Right renal pelvis (tissue), 4 donors: ENCODE measurements at places on chromosomes 3 and 15. TPM values are rescaled to one million over a fixed set of nuclear protein-coding genes. Genes with fewer than 3 reads are reported as not detected.
A peak's percentile ranks its signal among the peaks of the same experiment; 100 is the strongest.

DNA sequence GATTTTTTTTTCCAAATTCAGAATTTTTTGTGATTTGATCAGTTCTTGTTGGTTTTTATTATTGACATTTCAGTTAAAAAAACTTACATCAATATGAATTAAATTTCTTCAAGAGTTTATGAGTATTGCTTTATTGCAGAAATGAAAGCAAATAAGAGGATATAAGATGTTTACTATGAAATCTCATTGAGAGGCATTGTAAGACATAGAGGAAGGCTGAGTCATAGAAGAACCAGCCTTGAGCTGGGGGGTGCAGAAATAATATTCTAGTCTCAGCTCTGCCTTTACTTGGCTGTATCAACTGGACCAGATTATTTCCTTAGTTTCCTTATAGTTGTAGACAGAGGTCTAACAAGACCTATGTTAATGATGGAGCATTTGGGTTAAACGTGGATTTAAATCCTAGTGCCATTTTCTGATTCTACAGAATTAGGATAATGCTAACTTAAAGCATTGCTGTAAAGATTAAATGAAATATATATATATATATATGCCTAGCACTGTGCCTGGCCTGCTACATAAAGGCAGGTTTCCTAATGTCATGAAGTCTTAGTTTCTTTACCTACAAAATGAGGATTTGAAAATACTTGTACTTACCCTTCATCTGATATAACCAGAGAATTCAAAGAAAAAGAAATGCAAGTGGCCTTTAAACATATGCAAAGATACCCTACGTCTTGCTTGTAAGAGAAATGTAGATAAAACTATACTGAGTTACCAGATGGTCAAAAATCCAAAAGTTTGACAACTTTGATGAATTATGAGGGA lies 7.3 kb downstream of the FAM98B start:
- DNase-seq, result no peak

DNA sequence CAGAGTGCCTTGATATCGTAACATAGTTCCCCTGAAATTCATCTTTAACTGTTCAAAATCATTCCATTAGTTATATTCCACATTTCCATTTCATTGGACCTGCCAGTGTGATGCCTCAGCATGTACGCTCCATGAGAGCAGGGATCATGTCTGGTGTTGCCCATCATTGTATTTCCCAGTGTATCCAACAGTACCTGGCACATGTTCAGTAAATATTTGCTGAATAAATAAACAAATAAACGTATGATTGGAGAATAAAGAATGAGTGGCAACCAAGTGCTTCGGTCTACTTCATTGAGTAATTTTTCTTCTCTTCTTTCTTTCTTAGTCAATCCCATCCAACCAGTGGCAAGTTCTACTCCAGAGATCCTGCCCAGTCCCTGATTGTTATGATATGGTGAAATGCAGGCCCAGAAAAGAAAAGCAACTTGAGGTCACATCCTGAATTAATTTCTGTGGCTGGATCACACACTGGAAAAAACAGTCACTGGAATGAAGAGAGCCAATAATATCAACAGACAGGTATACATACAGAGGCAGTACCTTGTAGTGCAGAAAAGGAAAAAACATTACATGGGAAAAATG lies 101.2 kb downstream of the PLCH1 start:
- DNase-seq, result no peak

DNA sequence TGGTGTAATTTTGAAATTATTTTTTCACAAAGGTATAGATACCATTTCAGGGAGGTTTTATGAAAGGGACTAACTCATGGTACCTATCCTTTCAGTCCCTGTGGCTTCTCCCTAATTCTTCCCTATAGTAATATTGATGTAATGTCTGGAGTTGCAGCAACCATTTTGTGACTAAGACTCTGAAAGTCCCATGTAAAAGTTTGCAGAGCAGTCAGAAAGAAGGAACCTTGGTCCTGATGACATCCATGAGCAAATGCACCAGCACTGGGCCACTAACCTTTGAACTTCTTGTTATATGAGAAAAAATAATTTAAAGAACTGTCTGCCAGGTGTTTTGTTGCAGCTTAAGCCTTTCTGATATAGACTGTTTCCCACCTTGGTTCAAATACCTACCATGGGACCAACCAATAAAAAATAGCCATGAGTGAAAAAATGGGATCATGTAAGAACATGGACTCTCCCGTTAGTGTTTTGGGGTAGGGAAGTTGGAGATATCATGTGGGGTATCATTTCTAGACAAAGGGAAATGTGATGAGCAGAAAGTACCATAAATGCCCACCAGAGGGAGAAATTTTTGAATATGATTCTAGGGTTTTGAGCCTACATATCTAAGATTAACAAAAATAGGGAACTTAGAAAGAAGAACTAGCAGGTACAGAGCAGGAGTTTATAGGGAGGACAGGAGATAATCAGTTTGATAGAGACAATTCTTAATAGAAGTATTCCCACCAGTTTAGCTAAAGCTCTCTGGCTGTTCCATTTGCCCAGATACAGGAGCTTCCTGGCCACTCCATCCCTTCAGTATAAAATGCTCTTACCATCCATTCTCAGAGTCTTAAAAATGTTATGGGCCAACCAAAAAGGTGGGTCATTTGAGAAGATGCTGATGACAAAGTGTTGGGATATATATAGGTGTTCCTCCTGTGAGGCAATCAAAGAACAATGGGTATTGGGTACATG lies 3.4 kb upstream of the CPOX start:
- DNase-seq, result no peak

Gene TTLL3
- polyA plus RNA-seq, result 46.9 TPM

- DNase-seq, result no peak
These were observed 10.5 kb downstream of the ANPEP start for GRCh38 chr15:89803941-89804800.

Gene ZNF148
- polyA plus RNA-seq, result 49.8 TPM

DNA sequence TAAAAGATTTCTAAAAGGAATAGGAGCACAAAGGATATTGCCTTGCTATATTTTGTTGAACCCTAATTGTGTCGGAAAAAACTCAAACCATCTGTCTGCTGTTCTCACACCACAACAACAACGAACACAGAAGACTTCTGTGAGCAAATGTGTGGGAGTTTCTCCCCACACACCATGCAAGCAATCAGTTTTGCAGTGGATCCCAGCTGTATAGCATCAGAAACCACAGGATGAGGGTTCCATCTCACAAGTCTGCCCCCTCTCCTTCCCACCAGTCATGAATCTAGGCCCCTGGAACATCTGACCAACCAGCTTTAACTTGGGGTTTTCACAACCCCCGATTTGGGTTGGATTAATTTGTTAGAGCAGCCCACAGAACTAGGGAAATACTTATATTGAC lies 91.3 kb upstream of the SLC4A7 start:
- DNase-seq, result no peak

Gene NR1D2
- polyA plus RNA-seq, result 35.8 TPM

DNA sequence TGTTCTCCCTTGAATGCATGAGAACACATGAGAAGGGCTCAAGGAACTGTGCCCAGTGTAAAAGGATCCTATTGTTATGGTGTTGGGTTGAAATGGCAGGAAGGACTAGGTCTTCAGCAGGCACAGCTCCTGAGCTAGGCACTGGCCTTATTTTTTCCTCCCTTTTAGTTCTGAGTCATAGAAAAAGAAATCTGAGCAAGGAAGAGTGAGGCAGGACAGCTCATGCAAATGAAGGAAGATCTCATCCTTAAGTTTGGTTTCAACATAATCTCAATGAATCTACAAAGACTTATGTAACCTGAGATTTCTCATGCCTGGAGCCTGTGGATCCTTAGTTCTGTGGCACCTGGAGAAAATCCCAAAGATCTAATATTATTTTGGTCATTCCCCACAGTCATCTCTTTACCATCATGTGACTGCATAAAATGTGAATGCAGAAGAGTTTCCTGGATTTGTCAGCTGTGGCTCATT lies 188.6 kb upstream of the TBL1XR1 start:
- no peak for DNase-seq

DNA sequence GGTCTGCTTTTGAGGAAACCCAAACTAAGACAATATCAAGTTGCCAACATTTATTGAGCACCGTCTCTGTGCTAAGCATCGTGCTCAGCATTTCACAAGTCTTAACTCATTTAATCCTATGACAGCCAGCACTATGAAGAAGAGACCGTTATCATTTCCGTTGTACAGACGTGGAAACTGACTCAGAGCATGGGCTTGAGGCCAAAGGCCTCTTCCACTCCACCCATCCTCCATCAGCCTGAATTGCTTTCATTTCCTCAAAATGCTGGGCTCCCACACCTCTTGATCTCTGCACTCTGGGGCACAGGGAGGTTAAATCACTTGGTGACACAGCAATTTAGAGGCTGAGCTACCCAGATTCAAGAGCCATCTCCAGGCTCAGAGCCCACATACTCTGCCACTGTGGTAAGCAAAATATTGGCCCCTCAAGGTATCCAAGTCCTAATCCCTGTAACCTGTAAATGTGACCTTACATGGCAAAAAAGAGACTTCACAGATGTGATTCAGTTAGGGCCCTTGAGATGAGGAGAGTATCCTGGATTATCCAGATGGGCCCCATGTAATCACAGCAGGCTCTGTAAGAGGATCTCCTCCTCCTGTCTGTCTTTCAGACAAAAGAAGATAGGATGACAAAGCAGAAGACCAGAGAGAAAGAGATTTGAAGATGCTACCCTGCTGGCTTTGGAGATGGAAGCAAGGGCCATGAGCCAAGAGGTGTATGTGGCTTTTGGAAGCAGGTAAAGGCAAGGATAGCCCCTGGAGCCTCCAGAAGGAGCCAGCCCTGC lies 24.3 kb upstream of the FLNB start:
- no peak for DNase-seq

- DNase-seq, result no peak
These were observed 1.4 kb upstream of the RFTN1 start for GRCh38 chr3:16514755-16515353.

Gene CPLX3
- polyA plus RNA-seq, result 0.13 TPM

Gene LTF
- 3.4 TPM for polyA plus RNA-seq

- peak; percentile 71 for DNase-seq
These were observed 133.3 kb downstream of the TBC1D2B start for GRCh38 chr15:77944002-77944867.

Gene LMOD3
- polyA plus RNA-seq, result 0.04 TPM

Gene HRG
- 2.1 TPM for polyA plus RNA-seq

DNA sequence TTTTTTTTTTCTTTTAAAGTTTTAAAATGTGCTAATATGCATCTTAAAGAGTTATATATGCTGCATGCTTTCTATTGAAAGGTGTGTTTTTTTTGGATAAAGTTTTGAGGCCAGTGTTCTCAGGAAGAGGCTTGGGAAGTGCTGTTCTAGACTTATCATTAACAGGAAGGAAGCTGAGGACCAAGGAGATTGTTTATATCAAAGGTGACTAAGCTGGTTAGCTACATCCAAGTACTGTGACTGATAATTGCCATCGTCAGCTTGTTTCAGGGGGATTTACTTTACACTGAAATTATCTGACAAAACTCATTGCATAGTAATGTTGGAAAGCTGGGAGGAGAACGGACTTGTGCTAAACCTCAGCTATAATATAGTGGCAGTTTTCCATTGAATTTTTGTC lies 36.3 kb upstream of the UTS2B start:
- DNase-seq, result no peak

DNA sequence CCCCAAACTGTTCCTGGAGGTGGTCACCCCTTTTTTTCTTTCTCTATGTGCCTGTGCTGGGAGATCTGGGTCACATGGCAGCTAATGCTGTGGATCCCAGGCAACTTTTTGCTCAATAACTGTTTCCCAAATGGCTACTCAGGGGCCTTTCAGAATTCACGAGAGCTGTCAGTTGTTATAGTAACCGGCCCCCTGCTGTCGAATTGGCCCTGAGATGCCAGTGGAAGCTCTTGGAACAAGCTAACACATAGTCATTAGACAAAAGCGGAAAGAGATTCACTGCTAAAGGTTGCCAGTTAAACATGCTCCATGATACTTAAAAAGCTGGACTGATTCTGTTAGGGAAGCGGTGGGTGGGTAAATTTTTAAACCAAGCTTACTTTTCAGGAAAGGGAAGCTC lies 144.1 kb downstream of the FEZF2 start:
- no peak for DNase-seq
